Activated B cell treated with CpG ODN at 0.5 μM for 24 hours (primary cell): ENCODE measurements at places on chromosomes 5 and 9. TPM values are rescaled to one million over a fixed set of nuclear protein-coding genes. Genes with fewer than 3 reads are reported as not detected.
A peak's percentile ranks its signal among the peaks of the same experiment; 100 is the strongest.

NR6A1 gene
- total RNA-seq, result 2.3 and 3.1 TPM in 2 replicates

DDX46 gene
- 68.8 and 74.1 TPM in 2 replicates for total RNA-seq

DNA sequence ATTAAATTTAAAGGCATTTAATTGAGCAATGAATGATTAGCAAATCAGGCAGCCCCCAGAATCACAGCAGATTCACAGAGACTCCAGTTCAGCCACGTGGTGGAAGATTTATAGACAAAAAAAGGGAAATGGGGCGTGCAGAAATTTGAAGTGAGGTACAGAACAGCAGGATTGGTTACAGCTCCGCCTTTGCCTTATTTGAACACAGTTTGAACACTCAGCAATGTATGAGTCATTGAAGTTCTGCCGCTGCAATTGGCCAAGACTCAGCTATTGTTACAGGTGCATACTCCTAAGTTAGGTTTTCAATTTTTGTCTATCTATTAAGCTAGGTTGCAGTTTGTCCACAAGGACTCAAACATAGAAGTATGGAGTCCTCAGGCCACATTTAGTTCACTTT lies 157.7 kb upstream of the SLC12A2 start:
- DNase-seq, result no peak

- no peak for DNase-seq
Measured at GRCh38 chr9:136211006-136211405, 6.1 kb upstream of the LHX3 start.

GRCh38 chr5:126002222-126002897 lies 420.8 kb upstream of the GRAMD2B start:
- DNase-seq, result no peak

- peak; percentile 9 for DNase-seq
Measured at GRCh38 chr9:36941441-36941840, 92.6 kb downstream of the PAX5 start.
